ENCODE measurements at places on chromosomes 13 and 19.

GRCh38 chr13:29743201-29743786, 107.1 kb downstream of the UBL3 start:
- no peak for DNase-seq

DNA sequence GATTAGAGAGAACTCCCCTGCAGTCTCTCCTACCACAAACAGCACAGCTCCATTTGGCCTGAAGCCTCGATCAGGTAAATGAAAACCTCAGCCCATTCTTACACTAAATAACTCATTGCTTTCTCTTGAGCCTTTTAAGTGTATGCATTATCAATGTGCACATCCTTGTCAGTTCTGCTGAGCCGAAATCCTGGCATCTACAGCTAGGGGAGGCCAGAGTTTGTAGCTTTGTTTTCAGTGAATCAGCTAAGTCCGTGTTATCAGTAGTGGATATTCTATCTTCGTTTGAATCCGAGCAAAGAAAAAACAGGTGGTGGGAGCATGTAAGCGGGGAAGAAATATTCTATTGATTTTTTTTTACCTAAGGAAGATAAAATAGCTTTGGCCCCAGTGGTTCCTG, 84.4 kb downstream of the ESD start:
- no peak for DNase-seq

DNA sequence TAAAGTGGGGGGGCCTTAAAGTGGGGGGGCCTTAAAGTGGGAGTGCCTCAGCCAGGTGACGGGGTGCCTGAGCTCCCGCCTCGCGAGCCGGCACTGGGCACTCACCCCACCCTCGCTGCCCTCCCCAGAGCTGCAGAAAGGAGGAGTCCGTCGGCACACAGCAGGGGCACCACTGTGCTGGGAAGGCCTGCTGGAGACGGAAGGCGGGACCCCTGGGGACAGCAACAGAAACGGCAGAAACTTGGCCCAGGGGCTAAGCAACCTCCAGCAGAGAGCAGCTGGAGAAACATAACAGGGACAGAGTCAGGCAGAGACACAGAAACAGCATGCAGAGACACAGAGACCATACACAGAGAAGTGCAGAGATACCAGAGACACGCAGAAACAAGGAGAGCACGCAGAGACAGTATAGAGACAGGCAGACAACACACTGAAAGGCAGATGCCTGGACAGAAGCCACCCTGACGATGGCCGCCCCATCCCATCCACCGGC, 7.9 kb downstream of the CFD start:
- no peak for DNase-seq

DNA sequence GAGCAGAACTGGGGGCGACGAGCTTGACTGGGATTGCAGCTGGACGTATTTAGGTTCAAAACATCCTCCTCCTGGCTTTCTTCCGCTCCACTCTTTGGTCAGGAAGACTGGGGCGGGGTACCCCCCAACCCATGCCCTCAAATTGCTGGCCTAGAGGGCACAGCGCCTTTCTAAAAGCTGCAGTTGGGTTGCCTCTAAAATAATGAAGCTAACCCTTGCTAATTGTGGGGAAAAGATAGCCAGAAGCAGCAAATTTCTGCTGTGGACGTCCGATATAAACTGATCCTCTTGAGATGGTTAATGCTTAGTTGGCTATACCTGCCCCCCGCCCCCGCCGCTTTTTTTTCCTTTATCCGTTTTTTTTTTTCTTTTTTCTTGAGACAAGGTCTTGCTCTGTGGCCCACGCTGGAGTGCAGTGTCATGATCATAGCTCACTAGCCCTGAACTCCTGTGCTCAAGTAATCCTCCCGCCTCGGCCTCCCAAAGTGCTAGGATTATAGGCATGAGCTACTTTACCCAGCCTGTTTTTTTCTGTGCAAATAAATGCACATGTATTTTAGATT, 754 bp upstream of the CHERP start:
- no peak for DNase-seq

GRCh38 chr19:16428372-16429036, 43.3 kb downstream of the EPS15L1 start:
- peak; percentile 20 for DNase-seq

GRCh38 chr19:53823380-53824120, 564 bp downstream of the NLRP12 start:
- DNase-seq = no peak

DNA sequence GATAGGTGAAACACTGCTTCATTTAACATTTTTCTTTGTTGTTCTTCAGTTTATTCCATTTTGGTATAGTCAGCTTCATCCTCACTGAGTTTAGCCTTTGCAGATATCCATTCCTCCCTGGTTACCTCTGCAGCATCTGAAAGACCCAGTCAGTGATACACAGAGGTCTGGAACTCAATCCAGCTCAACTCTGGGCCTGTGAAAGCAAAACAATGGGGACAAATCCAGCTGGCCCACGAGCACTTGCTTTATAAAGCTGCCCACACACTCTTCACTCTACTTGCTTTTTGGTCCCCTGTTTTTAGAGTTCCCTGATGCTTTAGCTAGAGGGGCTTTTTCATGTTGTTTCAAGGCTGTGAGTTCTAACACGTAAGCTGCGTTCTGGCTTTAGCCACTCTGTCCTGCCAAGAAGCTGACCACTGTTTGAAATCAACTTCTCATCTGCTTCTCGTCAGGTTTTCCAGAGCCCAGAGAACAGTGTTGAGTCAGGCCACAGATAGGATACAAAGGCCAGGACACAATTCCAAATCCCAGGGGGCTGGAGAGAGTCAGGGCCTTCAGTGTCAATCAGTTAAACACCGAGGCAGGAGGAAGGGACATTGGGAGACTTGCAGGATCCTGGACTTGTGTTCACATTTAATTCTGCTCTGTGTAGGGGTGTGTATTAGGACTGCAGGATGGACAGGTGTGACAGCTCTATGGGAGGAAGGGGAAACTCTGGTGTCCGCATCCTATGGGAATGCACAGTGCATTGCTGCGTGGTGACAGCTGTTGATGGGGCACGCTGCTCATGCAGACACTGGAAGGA, 83.5 kb upstream of the RNF113B start:
- no peak for DNase-seq

Measured in activated CD4-positive, alpha-beta T cell treated with anti-CD3 and anti-CD28 coated beads, Interleukin-2, Interleukin-4, amounts not matched to agents 100 ng/mL and 50 ng/mL, durations not matched to agents 16 hours and 8 hours (primary cell).